ENCODE measurements at places on chromosomes 2 and 18.

DNA sequence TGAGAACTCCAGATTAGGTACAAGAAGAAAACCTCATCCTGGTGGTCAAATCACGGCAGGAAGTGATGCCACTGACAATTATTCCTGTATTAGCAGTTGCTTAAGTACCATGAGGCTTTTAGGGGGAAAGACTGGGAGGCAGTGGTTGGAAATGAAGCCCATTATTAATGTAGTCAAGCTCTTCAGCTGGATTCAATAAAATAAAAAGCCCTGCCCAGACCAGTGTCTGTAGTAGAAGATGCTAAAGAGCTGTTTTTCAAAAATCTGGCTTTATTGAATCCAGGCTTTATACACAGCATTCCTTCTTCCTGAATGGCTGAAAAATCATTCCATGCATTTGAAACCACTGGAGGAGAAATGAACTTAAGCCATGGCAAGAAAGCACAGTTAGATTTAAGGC, 155.2 kb downstream of the BCL2 start:
- DNase-seq = no peak

DNA sequence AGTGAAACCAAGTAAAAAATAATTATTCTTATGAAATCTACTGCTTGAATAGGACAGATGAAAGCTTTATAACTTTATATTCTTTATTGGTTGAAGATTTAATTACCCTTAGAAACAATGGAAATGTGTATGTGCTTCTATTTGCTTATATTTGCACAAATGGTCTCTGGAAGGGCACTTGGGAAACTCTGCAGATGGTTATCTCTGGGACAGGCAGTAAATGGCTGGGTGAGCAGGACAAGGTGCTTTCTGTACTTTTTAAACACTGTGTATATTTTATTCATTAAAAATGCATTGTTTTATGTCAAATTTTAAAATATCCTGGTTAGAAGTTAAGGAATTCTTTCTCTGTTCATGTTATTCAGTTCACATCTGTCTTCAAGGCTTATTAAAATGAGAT, 131.1 kb downstream of the LRRTM4 start:
- no peak for DNase-seq

DNA sequence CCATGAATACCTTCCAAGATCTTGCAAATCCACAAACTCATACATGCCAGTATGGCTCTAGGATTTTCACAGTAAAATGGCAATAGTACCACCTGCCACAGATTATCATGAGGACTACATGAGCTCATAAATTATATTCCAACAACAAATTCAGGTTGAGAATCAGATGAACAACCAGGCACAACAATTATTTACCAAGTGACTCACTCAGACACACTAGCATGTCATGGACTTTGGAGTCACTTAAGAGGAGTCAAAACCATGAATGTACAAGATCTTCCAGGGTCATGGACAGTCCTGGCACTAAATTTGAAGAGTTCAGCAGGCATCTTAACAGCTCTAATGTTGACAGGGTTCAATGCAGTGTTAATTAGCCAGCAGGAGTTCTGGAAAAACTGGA, 34.4 kb upstream of the BZW1 start:
- DNase-seq = no peak

- no peak for DNase-seq
These were observed 46.2 kb downstream of the UNC80 start for GRCh38 chr2:209817844-209818271.

DNA sequence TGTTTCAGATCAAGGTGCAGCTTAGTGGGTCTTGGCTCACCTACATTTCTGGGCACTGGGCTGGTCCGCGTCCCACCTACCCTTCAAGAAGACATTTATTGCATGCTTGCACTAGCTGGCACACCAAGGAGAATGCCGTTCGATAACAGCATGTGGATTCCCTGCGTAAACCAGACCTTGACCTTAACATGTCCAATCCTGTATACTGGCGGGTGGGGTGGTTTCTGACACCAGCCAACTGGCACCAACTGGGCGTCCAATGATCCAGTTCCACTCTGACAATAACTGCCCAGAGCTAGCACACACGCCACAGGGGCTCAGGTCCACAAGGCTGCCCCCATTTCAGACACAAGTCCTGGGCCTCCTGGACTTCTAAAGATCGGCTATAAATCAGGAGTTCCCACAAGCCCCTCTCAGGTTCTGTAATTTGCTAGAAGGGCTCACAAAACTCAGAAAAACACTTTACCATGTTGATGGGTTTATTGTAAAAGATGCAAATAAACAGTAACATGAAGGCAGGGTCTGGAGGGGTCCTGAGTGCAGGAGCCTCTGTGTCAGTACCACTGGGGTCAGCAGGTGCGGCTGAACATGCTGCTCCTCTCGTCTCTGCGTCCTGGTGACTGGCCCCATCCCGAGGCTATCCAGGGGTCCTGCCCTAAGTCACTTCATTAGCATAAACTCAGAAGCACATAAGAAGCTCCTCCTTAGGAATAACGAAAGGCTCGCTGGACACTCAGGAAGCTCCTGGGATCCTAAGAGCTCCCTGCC, 161.8 kb downstream of the HDAC4 start:
- DNase-seq = no peak

Data from astrocyte of the spinal cord (primary cell).